ENCODE measurements at places on chromosomes 6 and 20.

- DNase-seq: no peak
Observed at GRCh38 chr6:136716917-136717715, 75.2 kb downstream of the MAP3K5 start.

- DNase-seq: no peak
Observed at GRCh38 chr6:55524441-55524840, 54.6 kb downstream of the HMGCLL1 start.

- DNase-seq: no peak
Observed at GRCh38 chr20:52643034-52643433, 329.1 kb upstream of the TSHZ2 start.

DNA sequence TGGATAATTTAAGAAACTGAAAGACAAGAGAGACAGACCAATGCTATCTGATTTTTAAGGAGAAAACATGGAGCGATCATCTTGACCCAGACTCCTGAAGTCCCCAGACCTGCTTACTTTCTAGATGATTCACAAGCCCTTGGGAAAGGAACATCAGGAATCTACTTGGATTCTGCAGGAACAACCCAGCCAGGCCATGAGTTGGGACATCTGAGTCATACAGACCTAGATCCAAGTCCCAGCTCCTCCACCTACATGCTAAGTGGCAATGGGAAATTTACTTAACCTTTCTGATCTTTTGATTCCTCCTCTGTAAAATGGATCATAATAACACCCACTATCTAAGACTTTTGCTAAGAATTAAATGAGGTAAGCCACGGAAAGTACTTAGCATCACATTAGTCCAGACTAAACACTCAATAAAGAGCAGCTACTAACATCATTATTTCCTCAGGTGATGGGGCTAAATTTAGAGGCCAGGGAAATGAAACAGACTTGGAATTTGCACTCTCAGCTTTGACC, 61.0 kb upstream of the MAFB start:
- DNase-seq: no peak

DNA sequence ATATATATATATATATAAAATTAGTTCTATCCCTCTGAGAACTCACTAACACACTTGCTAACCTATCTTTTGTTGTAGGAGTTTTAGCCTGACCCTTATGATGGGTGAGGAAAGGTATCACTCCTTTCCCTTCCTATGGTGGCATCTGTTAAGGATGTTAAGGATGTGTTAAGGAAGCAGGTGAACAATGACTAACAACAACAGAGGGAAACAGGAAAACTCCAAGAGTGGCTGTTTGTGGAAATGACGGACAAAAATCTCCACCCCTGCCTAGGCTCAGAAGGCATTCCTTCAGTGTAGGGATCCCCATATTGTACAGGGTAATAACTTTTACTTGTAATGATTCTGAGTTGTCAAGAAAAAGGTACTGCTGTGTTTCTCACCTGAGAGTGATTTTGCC, 8.8 kb upstream of the TPD52L1 start:
- no peak for DNase-seq
